ENCODE measurements at places on chromosomes 1 and 21. TPM values are rescaled to one million over a fixed set of nuclear protein-coding genes. Genes with fewer than 3 reads are reported as not detected.

RASSF5 gene
- polyA plus RNA-seq: 39.5 TPM

TMPRSS3 gene
- 0.22 TPM for polyA plus RNA-seq

KRTAP19-3 gene
- not detected for polyA plus RNA-seq

AQP10 gene
- polyA plus RNA-seq: 0.15 TPM

ADAMTS1 gene
- 7.8 TPM for polyA plus RNA-seq

Data from spleen (tissue), 13 donors.